ENCODE measurements at places on chromosomes 3 and 15.

- DNase-seq, result no peak
Observed at GRCh38 chr15:66196602-66197001, 56.9 kb downstream of the MEGF11 start.

DNA sequence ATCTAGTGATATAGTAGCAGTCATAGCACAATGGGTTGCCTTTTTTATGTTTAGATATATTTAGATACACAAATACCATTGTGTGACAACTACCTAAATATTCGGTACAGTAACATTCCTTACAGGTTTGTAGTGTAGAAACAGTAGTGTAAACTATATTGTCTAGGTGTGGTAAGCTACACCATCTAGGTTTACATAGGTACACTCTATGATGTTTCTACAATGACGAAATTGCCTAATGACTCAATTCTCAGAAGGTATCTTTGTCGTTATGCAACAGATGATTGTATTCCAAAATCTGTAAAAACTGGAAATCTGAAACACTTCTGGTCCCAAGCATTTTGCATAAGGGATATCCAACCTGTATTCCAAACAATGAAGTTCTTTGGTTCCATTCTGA lies 24.3 kb downstream of the PLOD2 start:
- DNase-seq, result no peak

- no peak for DNase-seq
Observed at GRCh38 chr15:96593735-96594134, 263.2 kb downstream of the NR2F2 start.

DNA sequence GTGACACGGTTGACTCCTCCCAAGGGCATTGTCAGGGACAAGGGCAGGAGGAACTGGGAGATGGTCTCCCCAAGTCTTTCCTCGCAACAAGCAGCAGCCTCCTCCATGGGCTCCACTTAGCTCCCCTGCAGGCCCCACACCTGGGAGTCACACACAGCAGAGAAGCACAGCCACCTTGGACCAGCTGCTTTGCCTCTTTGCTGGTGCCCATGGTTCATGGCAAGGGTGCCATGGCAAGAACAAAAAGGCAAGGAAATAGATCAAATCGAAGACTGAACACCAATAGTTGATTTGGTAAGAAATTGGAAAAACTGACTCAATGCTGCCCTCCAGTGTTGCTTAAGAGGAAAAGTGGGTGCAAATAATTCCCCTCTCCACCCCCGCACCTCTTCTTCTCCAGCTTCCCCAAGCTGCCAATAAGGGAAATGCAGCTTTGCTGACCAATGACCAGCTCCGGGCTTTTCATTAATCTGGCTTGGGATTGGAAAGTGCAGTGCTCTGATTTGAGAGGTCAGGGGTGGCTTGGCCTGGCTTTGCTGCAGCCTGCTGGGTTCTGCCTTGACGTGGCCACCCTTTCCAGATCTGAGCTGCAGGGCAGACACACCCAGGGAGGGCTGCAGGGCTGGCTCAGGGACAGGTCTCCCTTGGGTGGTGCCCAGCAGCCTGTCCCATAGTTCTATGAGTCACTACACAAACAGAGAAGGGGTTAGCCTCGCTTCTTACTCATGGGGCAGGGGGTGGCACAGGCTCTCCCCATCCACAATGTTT lies 162.0 kb downstream of the KLF13 start:
- DNase-seq, result peak; percentile 68

DNA sequence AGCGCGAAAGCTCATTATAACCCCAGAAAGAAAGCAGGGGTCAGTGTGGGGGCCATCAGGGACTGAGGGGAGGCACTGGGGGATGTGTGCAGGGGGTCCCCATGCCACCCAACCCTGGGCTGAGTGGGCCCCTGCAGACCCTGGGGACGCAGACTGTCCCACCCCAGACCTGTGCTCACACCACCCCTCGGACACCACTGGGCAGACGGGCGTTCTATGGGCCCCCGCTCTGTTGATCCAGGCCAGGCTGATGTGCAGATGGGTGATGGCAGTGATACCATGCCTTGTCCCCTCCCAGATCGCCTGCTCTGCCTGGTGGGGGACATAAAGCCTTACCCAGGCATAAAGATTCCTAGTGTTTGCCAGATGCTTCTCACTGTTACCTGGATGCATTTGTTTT lies 259.7 kb upstream of the TLE3 start:
- no peak for DNase-seq

Data from immature natural killer cell (primary cell).